ENCODE measurements at places on chromosomes 5 and 9.

GRCh38 chr5:65861830-65862241, 64.5 kb upstream of the ERBIN start:
- peak; percentile 98 for DNase-seq

- DNase-seq: no peak
These were observed 2002.2 kb upstream of the ACO1 start for GRCh38 chr9:30382271-30382670.

- DNase-seq: no peak
These were observed 19.2 kb downstream of the KCTD16 start for GRCh38 chr5:144189800-144190429.

- DNase-seq: no peak
These were observed 340.6 kb upstream of the IRX4 start for GRCh38 chr5:2223303-2223702.

GRCh38 chr5:83721953-83722901, 1.6 kb upstream of the HAPLN1 start:
- DNase-seq: peak; percentile 61

DNA sequence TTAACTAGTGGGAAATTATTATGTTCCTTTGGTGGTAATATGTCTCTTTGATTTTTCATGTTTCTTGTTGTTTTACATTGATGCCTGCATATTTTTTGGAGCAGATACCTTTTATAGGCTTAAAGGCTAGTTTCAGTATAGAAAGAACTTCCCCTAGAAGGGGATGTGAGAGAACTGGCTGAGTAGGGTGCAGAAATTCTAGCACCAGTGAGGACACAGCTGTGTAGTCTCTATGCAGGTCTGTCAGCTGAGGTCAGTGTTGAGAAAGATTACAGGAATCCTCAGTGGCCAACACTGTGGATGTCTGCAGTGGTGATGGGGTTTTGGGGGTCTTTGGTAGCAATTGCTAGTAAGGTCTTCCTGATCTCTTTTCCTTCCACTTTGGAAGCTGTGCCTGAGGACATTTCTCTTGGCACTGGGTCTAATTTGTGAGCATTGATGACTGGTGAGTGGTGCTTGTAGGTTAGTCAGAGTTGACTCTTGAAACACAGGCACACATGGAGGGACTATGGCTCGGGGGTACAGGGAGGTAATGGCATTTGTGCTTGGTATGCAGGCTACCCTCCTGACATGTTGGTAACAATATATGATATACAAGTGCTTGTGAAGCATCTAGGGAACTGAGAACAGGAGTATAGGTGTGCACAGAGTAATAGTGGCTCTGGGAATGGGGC, 221.4 kb downstream of the SPATA31D1 start:
- DNase-seq: no peak

GRCh38 chr5:151058891-151059489, 21.8 kb downstream of the TNIP1 start:
- DNase-seq: no peak

GRCh38 chr9:106653213-106653612, 209.8 kb upstream of the ZNF462 start:
- DNase-seq: peak; percentile 35

DNA sequence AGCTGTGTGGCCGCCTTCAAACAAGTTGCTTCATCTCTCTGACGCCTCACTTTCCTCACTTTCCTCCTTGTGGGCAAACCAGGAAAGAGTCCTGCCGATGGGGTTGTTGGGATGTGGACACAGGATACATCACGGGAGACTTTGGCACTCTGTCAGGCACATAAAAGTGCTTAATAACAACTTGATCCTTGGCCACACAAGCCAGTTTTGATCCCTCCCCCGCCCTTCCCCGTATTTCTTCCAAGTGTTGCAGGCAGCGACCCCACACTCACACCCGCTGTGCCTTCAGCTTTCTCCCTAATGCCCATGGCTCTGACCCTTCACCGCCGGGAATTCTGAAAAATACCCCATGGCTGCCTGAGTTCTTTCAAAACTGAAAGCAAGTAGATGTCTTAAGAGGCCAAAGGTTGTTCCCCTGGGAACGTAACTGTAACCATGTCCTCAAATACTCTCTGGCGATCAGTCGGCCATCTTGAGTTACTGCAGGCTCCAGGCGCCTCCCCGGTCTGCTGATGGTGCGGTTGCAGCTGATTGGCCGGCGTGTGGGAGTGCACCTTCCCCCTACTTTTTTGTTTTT, 59.8 kb downstream of the ARHGEF37 start:
- DNase-seq: peak; percentile 74

- DNase-seq: no peak
These were observed 61.7 kb upstream of the SUB1 start for GRCh38 chr5:32523625-32524024.

DNA sequence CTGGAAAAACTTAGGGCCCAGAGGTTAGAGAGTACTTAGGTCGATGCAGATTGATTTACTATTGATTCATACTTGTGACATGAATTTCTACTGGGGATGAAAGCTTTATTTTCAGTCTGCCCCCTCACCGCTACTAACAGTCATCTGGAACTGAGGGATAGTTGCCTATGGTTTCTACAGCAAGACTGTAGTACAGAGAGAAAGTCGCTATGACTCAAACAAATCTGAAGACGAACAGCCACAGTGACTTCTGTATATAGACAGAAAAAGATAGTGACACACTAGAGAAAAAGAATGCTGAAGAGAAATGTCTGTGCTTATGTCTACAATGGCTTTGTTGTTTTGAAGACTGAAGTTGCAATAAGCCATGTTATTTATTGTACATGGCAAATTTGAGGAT, 17.3 kb downstream of the OR13D1 start:
- no peak for DNase-seq

DNA sequence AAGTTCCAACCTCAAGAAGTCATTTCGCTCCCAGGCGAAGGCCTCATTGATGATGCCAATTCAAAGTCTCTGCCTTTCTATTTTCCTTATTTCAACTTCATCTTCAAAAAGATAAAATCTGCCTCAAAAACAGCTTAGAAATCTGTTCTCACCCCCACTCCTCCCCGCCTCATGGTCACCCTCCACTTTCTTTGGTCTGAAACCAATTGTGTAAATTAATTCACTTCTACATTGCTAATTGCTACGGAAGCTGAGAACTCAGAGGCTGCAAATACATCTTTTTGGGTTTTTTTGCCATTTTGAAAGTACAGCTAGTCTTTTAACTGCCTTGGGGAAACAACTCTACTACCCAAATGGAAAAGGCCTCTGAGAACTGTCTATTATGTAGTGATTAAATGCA, 350.0 kb upstream of the SLC24A2 start:
- DNase-seq: no peak

GRCh38 chr5:156798201-156798600, 51.9 kb upstream of the PPP1R2B start:
- DNase-seq: no peak

DNA sequence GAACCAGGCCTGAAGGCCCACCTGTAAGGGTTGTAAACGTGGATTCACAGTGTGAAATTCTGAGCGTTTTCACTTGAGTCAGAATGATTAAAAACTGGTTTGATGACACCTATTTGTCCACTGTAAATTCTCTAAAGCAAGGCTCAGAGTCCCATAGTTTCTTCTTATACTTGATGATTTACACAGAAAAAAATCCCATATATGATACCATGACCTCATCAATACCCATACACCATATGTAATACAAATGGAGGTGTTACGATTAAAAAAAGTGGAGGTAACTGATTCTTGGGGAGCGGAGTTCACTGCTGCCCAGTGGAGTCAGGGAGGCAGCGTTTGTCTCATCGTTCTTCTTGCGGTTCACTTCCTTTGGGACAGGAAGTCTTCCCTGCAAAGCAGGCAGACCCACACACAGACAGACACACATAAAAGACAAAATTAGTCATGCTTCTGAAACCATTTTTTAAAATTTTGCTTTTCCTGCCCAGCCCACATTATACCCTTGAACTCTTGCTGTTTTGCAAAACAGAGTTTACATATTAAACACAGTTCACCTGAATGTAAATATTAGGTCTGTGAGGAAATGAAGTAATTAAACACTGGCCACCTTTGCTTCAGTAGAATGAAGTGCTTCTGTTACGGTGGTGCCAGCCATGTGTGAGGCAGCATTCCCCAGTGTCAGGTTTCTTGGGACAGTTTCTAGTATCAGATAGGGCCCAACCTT, 26.2 kb downstream of the NREP start:
- no peak for DNase-seq

All from fibroblast of gingiva (primary cell).